ENCODE measurements at places on chromosomes 7 and 10. TPM values are rescaled to one million over a fixed set of nuclear protein-coding genes. Genes with fewer than 3 reads are reported as not detected.

Gene VWA2
- 10.6 TPM for total RNA-seq

Gene CRYGN
- not detected for total RNA-seq

Gene MDFIC
- 46.3 TPM for total RNA-seq

DNA sequence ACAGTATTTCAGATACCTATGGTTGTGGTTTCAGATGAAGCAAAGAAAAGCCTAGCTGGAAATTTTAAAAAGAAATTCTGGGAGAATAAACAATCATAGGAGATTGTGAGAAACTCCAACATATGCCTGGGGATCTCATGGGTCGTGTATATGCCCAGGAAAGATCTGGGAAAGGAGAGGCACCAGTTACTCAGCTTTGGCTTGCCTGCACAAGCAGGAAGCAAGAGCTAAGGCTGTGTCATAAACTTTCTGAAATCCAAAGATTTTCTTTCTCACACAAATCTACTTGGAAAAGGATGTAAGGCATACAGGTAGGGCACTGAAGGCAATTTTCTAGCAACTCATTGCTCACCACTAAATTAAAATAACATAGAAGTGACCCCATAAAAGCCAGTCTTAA, 373.6 kb downstream of the CDC14C start:
- DNase-seq, result no peak

DNA sequence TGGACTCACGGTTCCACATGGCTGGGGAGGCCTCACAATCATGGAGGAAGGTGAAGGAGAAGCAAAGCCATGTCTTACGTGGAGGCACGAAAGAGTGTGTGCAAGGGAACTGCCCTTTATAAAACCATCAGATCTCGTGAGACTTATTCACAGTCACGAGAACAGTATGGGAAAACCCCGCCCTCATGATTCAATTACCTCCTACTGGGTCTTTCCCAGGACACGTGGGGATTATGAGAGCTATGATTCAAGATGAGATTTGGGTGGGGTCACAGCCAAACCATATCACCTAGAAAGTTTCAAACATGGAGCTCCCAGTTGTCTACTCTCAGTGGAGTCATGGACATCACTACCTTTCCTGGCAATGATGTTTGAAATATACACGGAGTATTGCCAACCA, 49.6 kb downstream of the CYCS start:
- DNase-seq, result no peak

DNA sequence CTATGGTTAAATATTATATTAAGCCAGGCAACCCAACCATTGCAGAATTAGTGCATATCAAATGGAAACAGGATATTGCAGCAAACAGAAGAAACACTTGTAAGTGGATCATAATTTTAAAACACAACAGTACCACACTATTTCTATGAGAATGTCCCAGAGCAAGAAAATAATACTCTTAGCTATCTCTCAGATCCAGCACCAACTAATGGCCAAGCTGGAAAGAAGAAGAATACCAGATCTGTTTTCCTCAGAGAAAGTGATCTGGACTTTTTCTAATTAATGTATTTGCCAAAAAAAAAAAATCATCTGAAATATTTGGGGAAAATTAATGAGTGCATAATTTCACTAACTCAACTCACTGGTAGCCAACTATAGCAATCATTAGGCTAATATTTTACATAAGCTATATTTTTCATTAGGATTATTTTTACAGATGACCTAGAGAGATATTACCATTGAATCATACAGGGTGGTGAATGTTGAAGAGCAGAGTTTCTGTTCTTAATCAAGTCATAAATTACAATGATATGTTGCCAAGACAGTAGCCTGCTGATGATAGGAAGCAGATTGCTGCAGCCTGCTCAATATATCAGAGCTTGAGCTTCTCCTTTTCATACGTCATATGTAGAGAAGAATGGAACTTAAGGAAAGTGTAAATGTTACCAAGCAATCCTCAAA, 995.4 kb upstream of the LRRN3 start:
- DNase-seq, result no peak
